AG04449 (cell line): ENCODE measurements at places on chromosomes 6 and 20.

- DNase-seq = no peak
Observed at GRCh38 chr6:125987026-125987617, 782 bp downstream of the TRMT11 start.

DNA sequence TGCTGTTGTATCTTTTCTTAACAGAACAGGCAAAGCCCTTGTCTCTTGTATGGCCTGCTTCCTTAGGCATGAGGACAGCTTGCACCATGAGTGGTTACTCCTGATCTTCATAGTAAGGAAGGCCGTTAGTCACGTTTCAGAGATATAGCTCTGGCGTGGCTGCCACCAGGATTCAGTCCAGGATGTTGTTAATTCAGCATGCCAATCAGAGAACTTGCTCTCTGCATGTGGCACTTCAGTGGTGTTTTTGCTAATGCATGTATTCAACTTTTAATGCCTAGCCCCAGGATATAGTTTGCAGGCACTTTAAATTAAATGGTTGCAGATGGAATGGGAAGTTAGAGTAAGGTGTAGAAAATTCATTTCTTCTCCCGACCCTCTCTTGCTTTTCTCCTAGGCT is 20.0 kb downstream of the ARFGEF2 start:
- DNase-seq = no peak

DNA sequence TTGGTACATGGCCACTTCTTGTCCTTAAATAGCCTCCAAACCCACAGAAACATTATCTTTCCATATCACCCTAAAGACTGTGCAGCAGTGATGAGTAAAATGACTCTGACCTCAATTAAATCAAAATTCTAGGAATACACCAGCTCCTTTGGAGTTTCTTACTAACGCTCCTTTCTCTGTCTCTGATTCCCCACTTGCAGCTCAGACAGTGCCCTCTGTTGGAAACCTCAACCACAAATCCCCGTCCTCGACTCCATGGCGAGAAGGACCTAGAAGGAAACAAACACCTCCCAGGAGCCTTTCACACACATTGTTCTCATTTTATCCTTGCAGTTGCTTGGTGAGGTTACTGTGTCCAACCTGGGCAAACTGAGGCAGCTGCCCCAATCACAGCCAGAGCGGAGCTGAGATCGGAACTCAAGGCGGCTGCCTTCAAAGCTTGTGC is 17.7 kb upstream of the PARD6B start:
- DNase-seq = no peak

GRCh38 chr6:150536835-150537234 is 62.9 kb upstream of the PLEKHG1 start:
- DNase-seq = no peak

DNA sequence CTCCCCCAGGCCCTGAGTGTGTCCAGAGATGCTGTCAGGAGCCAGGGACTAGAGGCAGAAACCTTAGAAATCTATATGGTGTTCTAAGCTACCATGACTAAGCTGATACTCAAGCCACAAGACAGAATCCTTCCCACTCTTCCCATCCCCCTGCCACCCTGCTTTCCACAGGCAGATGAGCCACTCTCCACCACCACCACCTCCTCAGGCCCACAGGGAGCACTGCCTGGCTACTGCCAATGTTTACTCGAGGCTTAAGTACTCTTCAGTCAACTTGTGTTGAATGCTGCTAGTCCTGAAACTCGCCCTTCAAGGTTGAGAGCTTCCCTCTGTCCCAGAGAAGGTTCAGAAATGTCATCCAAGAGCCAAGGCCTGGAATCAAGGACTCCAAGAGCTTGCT is 56.2 kb downstream of the CENPW start:
- no peak for DNase-seq

- DNase-seq = no peak
Observed at GRCh38 chr20:61638802-61639585, 386.9 kb downstream of the CDH4 start.
